ENCODE measurements at places on chromosomes 2 and 18.

GRCh38 chr2:152594792-152595191, 122.5 kb downstream of the PRPF40A start:
- no peak for DNase-seq

- no peak for DNase-seq
Measured at GRCh38 chr2:148653437-148653836, 8.9 kb downstream of the EPC2 start.

DNA sequence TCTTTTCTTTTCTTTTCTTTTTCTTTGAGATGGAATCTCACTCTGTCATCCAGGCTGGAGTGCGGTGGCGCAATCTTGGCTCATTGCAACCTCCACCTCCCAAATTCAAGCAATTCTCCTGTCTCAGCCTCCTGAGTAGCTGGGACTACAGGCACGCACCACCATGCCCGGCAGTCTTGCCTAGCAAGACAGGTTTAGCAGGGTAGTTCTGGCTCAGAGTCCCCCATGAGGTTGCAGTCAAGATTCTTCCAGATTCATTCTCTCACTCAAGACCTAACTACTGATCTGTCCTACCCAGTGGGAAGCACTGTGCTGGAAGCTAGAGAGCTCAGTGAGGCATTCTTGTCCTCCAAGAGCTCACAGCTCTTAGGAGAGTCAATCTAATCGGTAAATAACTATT, 17.6 kb upstream of the ZAP70 start:
- DNase-seq = no peak

DNA sequence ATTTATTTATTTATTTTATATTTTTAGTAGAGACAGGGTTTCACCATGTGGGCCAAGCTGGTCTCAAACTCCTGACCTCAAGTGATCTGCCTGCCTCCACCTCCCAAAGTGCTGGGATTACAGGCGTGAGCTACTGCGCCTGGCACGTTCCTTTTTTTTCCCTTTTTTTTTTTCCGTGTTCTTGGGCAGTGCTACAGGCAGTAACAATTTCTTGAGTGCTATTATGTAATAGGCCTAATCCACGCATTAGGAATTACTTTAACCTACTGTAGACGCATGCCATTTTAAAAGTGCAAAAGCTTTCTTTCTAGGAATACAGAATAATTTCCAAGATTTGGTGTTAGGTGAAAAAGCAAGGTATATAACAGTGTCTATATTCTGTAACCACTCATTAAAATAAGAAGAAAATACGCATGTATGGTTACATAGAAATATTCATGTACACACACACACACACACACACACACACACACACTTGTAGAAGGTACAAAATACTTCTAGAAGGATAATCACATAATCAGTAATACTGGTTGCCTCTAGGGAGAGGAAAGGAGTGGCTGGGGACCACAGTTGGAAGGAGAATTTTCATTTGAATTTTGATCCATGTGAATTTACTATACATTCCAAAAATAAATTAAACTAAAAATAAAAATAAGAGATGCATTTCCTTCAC, 92.3 kb downstream of the METTL8 start:
- no peak for DNase-seq

DNA sequence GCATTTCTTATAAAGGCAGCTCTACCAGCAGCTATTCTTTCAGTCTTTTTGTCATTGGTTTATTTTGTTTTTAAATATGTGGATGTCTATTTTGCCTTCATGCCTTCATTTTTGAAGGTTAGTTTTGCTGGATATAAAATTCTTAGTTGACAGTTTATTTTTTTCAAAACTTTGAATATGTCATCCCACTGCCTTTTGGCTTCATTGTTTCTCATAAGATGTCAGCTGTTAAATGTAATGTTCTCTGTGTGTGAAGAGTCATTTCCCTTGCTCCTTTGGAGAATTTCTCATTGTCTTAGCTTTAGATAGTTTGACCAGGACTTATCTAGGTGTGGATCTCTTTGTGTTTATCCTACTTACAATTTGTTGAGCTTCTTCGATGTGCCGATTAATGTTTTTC, 213.5 kb downstream of the KIAA1328 start:
- DNase-seq = no peak

- no peak for DNase-seq
Measured at GRCh38 chr2:85797263-85797660, 43.5 kb downstream of the ATOH8 start.

GRCh38 chr2:191748059-191748461, 70.1 kb downstream of the NABP1 start:
- DNase-seq = no peak

DNA sequence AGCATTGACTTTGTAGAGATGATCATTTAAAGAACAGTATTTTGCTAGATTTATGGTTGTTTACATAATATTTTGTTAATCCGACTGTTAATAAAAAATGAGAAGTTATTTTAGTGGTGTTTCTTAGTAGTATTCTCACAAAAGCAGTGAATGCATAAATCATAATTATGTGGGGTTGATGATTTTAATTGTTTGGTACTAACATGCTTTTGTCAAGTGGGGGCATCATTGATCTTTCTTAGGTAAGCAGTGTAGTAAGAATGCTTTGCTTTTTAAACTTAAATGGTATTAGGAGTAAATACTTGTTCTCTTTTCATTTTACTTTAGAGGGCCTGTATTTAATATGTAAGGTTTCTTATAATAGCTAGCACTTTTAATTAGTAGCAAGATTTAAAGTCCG, 109.2 kb upstream of the OTX1 start:
- DNase-seq = no peak

- no peak for DNase-seq
Measured at GRCh38 chr2:176083796-176084261, at the start of gene EVX2. TSS of gene EVX2 (minus strand) at chr2:176083962. CDS start at chr2:176083776, 186 bp downstream.

DNA sequence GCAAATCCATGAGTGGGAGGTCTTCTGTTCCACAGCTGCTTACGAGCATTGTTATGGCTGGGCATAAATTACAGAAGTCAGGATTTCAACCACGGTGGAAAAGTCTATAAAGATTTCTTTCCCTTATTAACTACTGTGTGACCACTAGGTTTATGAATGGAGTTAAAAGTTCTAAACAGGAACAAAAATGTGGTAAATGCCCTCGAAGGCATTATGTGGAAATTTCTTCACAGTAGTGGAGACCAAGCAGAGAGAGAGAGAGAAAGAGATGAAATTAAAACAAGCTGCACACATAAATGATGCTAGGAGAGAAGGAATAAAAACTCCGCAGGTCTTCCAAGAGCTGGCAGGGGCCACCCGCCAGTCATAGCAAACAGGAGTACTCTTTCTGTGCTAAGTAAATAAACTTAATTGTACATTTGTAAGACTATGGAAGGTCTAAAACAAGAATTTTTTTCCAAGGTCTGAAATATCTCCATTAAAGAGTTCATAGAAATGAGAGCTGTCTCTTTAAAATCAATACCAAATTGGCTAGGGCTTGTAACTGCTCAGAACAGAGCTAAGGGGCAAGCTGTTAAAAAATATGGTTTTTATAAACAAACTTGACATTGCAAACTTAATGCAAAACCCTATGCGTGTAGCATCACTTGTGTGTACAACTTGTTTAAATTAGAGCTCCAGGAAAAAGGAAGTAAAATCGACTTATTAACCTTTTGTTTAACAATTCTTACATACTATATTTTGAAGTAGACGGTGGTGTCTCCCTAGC, 438.2 kb downstream of the MEIS1 start:
- no peak for DNase-seq

DNA sequence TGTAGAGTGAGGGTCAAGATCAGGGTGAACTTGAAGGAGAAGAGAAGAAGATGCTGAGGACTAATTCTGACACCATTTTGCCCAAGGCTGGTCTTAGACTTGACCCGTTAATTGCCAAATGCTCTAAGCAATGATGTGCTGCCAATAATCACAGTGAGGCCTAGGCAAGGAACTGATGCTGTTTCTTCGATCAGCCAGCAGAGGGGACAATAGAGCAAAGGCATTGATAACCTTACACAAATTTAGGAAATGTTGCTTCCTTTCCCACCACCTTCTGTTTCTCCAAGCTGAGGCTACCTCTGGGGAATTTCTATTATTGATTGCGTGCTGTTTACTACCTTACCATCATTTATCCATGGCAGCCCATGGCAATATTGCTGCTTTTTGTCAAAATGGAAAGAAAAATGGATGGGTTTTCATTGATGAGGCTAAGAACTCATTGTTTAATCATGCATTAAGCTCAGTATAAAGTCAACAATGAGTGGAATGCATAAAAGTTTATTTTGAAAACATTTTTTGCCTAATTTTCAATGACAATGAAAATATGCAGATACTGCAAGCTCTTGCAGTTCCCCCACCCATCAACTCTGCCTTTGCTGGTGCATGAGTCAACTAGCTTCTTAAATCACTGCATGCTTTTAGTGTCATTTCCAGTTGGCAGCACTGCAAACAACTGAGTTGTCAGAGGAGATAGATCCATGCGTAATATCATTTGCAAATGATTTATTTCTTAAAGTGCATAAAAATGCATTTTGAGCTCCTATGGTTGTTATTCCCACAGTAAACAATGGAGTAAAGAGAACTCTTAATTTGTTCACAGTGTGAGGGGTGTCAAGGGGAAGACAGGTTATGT, 116.4 kb upstream of the NYAP2 start:
- peak; percentile 6 for DNase-seq

GRCh38 chr2:215369181-215369760, 57.4 kb downstream of the ATIC start:
- DNase-seq = no peak

DNA sequence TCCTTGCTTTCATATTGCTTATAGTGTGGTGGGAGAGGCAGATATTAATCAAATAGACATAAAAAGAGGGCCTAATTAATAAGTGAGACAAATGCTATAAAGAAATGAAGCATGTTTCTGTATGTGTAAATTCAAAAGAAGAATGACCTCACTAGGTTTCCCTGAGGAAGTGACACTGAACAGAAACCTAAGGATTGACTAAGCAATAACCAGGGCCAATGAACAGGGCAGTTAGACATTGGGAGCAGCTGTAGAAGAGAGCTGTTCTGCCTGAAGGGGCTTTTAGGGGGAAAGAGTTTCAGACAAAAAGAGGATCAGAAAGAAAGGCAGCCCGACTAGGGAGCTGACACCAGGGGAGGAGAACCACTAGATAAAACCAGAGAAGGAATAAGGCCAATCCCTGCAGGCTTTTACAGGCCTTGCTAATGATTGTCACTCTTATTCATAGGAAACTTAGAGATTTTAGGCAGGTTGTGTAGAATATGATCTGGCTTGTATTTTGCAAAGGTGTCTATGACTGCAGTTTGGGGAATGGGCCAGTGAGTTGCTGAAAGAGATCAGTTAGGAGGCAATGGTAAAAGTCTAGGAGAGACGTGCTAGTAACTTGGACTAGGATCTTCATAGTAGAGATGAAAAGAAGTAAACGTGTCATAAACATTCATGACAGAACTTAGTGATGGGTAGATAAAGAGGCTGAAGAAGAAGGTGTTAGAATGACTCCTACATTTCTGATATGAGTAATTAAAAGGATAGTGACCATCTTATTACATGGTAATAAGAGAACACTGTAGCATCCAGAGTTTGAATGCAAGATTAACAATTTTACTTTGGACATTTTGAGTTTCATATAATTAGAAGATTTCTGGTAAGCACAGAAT, 26.8 kb upstream of the NABP1 start:
- DNase-seq = no peak

- DNase-seq = peak; percentile 39
Measured at GRCh38 chr2:160666154-160667060, 172.8 kb upstream of the RBMS1 start.

- DNase-seq = peak; percentile 70
Measured at GRCh38 chr18:34592961-34593382, 117.1 kb upstream of the DTNA start.

- no peak for DNase-seq
Measured at GRCh38 chr2:45260946-45261345, 251.7 kb upstream of the SIX2 start.

DNA sequence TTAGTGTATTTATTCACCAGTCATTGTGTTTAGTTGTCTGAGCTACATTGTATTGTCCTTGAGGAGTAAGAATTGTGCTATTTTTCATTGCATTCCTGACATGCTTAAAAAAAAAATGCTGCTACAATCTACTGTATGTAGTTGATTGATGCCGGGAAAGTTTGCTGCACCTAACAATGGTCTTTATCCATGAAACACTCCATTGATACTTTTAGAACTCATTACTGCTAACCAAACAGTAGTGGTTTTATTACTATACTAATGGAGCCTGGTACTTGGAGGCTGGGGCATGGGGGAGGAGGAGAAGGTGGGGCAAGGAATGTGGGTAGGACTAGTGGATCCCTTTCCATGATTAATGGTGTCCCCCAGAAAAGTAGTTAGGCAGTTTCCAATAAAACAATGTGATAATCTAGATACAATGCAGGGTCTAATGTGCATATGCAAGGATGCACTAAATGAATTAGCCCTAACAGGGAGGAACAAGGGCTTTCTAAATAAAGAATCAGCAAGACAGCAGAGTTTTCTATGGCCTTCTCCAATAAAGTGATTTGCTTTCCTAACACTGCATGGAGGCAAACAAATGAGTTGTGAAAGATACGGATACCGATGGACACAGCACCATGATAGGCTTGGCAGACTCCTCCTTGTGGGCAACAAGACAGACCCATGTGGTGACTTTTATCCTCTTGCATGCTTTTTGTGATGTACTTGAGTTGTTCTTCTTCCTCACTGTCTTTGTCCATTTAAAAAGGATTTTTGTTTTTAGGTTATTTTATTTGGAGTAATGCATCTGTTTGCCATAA, 78.5 kb downstream of the FMNL2 start:
- DNase-seq = peak; percentile 93

- DNase-seq = no peak
Measured at GRCh38 chr2:112757265-112757664, 7.1 kb downstream of the CKAP2L start.

DNA sequence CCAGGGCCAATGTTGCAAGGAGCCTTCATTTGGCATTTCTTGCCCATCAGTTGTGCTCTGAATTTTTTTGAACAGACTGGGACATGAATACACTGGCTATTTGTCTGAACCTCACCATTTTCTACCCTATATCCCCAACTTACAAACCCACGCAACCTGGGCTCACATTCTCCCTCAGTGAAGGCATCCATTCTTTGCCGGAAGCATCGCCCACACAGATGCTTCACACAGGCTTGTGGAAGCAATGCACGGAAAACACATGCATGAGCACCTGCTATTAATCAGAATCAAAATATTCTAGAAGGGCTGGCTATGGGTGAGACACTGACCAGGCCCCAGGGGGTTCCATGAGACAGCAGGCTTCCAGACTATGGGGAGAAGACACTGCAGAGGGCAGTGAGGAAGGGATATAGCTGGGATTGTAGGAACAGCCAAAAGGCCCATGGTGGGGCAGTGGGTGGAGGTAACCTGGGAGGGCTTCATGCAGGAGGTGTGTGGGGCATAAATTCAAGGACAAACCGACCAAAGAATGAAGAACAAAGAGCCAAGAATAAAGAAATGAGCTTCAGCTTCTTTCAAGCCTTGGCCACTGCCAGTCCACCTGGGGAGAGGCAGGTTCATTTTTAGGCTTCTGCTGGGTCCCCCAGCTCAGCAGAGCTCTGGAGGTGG, 261.5 kb downstream of the CELF4 start:
- DNase-seq = no peak

- DNase-seq = no peak
Measured at GRCh38 chr18:41553716-41554115, 401.3 kb upstream of the PIK3C3 start.

DNA sequence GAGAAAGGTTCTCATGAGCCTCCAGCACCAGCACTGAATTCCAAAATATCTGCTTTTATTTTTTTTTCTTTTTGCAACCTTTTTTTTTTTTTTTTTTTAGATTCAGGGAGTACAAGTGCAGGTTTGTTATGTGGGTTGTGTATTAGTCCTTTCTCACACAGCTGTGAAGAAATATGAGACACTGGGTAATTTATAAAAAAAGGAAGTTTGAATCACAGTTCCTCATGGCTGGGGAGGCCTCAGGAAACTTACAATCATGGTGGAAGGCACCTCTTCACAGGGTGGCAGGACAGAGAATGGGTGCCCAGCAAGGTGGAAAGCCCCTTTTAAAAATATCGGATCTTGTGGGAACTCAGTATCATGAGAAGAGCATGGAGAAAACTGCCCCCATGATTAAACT, 7.9 kb upstream of the TMX3 start:
- DNase-seq = no peak

Measured in pons (tissue), 1 donor.